Keratinocyte (primary cell): ENCODE measurements at places on chromosomes 7 and 10. TPM values are rescaled to one million over a fixed set of nuclear protein-coding genes. Genes with fewer than 3 reads are reported as not detected.

Gene DAGLB
- polyA plus RNA-seq, result 15.5 to 29.7 TPM (median 20.8 TPM) in 3 replicates

Gene EMX2
- polyA plus RNA-seq, result 1.2 to 2.8 TPM (median 2.4 TPM) in 3 replicates

DNA sequence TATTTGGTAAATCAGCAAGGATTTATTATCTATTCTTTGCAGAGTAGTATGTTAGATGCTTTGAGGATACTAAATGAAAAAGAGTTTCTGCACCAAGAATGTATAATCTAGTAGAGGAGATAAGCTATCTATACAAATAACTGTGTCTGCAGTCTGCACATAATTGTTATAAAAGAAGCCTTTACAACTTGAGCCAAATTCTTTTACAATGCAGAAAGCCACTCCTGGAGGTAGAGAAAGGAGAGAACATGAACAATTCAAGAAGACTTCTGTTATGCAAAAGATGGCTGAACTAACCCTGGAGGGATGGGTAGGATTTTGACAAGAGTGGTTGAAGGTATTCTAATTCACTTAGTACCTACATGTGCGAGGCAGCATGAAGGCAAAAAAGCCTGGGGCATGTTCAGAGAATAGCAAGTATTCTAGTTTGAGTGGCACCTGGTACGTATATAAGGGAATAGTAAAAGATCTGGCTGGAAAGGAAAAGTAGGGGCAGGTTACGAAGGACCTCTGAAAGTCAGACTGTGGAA is 251.1 kb upstream of the KAT6B start:
- no peak for DNase-seq

GRCh38 chr10:58575491-58575890 is 62.8 kb downstream of the BICC1 start:
- DNase-seq, result no peak

DNA sequence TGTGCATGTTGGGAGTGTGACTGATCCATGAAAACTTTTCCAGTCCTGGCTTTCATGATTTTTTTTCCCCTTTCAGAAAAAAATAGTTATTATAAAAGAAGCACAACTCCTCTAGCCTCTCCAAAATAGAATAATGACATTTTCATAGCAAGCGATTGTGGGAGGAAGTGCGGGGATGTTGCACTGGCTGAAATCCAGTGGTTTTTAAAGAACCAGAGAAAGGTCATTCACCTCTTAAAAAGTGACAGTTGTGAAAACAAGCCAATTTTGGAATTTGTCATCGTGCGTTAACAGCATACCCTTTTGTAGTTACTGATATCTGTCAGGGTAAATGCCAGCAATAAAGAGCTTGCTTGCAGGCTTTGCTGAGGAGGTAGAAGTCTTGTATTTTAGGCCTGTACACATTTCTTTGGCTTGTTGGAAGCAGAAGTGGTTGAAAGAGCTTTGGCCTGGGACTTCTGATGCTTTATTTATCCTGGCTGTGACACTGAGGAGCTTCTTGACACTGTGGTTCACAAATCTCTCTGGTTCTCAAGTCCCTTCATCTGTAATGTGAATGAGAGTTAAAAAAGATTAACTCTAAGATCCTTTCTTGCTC is 545.9 kb downstream of the REEP3 start:
- DNase-seq, result no peak

DNA sequence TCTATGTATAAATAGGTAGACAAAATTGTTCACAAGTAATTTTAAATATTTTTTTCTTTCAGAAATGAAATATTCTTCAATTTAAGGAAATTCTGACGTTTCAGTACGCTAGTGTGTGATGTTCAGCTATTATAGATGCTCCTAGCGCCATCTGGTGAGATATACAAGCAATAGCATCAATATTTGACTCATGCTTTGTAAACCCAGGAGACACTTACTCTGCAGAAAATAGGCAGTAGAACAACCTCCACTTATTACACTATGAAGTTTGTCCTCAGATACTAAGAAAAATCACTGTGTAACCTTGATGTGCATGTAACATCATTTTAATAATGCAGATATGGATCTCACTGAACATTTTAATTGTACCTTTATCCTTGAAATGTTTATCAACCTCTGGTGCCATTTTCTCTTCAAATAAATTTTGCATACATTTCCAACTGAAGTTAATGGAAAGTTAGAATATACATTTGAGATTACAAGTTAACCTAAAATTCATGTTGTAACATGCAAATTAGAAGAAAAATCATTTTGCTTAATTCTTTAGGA is 151.5 kb upstream of the FAM3C start:
- DNase-seq, result peak; percentile 26

DNA sequence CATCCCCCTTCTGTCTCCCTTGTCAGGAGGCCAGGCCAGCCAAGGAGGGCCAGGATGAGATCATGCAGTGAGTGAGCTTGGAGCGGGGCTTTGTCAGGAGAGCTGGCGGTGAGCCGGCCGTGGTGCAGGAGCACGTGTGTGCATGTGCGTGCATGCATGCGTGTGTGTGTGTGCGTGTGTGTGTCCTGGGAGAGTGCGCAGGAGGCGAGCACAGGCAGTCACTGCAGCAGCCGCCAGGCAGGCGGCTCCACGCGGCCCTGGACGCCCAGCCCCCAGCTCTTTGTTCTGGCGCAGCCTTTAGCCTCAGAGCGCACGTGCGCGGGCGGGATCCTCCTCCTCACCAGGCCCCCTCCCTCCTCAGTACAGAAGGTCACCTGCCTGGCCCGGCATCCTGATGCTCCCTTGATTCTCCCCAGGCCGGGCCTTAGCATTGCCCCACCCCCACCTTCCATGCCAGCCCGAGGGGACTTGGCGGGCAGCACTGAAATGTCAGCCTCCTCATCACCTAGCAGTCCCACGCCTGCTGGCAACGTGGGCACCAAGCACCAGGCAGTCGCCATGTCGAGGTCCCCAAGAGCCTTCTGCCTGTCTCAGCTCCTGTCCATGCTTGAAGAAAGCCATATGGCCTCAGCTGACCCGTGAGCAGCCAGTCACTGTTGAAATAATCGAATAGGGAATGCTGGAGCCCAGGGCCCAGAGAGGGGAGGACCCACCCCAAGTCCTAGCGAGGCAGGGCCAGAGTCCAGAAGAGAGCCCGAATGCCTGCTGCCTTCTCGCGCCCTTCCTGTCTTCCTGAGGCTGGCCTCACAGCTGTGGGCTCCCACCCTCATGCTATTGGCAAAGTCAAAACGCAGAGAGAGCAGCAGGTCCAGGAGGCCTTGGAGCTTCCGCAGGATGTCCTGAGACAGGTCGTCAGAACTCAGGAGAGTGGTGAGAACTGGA is 125.9 kb upstream of the PPIF start:
- DNase-seq, result peak; percentile 73

- DNase-seq, result peak; percentile 57
Observed at GRCh38 chr7:20330239-20330927, at the start of gene ITGB8. TSS of gene ITGB8 (plus strand) at chr7:20330900. CDS start at chr7:20331807, 907 bp downstream.

DNA sequence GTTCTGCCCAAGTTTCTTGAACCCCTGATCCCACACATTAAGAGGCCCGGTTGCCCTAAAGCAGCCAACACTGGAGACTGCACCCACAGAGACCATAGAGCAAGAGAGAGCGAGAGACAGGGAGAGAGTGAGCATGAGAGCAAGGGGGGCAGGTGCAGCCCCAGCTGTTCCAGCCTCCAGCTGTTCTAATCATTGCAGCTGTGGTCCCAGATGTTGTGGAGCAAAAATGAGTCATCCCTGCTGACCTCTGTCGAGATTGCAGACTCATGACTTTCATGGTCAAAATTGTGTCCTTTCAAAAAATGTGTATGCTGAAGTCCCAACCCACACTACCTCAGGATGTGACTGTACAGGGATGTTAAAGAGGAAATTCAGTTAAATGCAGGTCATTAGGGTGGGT is 143.9 kb upstream of the FRMD4A start:
- no peak for DNase-seq

DNA sequence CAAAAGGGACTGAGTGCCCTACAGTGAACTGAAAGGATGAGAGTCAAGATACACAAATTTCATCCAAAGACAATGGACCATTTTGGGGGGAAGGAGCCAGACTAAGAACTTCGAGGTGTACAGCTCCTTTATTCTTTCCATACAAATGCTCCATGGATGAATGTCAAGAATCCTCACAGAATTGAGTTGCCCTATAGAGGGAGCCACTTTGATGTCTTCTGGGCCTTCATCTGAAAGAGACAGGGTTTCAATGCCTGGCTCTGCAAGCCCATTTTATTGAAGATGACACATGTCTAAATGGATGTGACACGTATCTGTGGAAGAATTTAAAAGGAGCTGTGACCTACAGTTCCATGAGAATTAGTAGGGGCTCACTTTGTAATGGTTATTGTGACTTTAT is 32.0 kb upstream of the NRG3 start:
- no peak for DNase-seq

DNA sequence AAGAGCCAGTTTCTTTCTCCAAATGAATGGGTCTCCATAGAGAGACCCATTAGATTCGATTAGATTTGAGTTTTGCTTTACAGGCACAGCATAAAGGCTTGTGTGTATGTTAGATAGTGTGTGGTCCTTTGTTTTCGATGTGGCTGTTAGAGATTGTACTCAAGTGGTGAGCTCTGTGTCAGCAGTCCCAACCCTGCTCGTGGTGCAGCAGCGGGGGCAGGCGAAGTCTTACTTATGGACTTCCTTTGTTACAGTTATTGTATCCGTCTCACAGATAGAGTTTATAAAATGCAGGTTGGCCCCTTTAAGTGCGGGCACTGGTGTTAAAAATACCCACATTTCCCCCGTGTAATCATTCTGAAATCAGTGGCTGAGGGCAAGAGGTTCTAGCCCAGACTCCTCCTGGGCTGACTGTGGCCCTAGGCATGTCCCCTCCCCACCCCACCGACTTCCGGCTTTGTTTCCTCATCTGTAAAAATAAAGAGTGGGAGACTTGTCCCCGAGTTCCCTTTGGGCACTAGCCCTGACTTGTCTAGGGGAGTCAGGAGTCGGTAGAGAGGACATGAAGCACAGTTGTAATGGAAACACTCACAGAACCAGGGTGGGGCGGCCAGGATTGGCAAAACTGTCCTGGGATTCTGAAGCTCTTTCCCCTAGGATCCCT is 28.6 kb downstream of the MTURN start:
- DNase-seq, result no peak

DNA sequence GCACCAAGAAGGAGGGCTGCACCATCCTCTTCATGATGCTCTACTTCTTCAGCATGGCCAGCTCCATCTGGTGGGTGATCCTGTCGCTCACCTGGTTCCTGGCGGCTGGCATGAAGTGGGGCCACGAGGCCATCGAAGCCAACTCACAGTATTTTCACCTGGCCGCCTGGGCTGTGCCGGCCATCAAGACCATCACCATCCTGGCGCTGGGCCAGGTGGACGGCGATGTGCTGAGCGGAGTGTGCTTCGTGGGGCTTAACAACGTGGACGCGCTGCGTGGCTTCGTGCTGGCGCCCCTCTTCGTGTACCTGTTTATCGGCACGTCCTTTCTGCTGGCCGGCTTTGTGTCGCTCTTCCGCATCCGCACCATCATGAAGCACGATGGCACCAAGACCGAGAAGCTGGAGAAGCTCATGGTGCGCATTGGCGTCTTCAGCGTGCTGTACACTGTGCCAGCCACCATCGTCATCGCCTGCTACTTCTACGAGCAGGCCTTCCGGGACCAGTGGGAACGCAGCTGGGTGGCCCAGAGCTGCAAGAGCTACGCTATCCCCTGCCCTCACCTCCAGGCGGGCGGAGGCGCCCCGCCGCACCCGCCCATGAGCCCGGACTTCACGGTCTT is 1.9 kb downstream of the FZD1 start:
- DNase-seq, result no peak
